ENCODE measurements at places on chromosomes 7 and 10.

GRCh38 chr10:16458166-16458955, 21.6 kb downstream of the PTER start:
- DNase-seq, result no peak

GRCh38 chr7:77466450-77466849, 50.3 kb upstream of the GSAP start:
- no peak for DNase-seq

DNA sequence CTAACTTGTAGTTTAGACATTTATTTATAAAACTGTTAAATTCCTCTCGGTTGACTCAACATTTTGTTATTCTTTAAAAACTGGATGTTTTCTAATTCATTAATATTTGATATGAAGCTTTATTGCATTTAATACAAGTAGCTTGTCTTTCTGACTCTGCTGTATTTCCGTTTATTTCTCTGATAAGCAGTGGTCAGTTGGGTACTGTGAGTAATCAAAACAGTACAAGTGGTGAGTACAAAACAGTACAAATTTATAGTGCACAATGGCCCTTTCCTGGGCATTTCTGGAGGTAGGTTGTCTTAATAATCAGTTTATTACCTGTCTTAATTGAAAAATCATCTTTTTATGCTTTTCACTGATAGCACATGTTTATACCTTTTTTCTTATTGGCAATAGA, 182.7 kb downstream of the CCSER2 start:
- DNase-seq, result no peak

DNA sequence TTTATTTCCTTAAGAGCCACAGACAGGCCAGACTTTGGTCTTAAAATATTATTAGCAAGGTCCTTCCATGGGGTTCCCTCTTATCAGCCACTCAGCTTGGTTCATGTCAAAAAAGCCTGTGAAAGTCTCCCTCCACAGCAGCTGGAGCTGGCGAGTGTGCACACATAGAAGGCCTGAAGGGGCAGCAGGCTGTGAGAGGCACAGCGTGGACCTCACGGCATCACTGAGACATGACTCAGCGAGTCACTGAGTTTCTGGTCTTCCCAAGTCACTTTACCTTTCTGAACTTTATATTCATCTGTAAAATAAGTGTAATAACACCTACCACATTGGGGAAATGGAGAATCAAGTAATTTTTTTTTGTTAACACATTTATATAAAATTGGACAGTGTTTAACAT, 8.7 kb downstream of the TAF3 start:
- no peak for DNase-seq

GRCh38 chr10:77974396-77975074, 48.0 kb upstream of the DLG5 start:
- no peak for DNase-seq

Data from lower leg skin (tissue), 4 donors.